ENCODE measurements at places on chromosomes 4 and X.

GRCh38 chr4:36385951-36386571 lies 104.6 kb downstream of the DTHD1 start:
- no peak for DNase-seq

DNA sequence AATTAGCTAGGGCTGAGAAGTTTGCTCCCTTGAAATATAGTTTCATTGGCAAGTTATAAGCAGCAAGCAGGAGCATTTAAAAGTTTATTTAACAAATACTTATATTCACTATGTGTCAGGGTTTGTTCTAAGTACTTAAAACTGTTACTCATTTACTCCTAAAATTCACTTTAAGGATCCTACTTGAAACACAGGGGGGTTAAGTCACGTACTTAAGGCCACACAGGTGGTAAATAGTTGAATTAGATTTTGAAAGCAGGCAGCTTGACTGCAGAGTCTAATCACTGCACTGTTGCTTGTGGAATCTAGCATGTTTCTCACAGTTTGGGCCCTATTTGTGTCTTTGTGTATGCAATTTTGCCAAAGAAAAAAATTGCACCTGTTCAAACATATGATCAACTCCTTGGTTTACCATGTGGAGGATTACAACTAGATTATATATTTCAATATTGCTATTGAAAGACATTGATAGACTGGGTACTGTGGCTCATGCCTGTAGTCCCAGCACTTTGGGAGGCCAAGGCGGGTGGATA lies 7.6 kb downstream of the SGMS2 start:
- DNase-seq = no peak

- DNase-seq = peak; percentile 67
Observed at GRCh38 chrX:24542756-24543155, 77.7 kb downstream of the PDK3 start.

GRCh38 chrX:81120936-81121371 lies 80.8 kb downstream of the HMGN5 start:
- peak; percentile 45 for DNase-seq

GRCh38 chr4:138910914-138911336 lies 104.7 kb upstream of the NOCT start:
- peak; percentile 96 for DNase-seq

GRCh38 chr4:42331040-42331439 lies 66.2 kb upstream of the SHISA3 start:
- DNase-seq = no peak

DNA sequence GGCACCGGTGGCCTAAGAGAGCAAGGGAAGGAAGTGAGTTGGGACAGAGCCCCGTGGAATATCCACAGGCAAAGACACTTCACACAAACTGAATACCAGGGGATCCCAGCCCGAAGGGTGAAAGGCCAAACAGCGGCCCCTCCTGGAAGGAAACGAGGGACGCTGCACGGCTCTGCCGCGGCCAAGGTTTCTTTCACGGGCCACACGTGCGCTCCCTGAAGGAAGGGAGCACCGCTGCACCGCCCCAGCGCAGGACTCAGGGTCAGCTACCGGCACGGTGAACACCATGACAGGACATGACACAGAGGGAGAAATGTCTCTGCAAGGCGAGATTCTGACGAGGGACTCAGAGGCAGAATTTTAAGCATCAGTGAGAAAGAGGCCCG lies 31.5 kb upstream of the GTPBP6 start:
- no peak for DNase-seq

DNA sequence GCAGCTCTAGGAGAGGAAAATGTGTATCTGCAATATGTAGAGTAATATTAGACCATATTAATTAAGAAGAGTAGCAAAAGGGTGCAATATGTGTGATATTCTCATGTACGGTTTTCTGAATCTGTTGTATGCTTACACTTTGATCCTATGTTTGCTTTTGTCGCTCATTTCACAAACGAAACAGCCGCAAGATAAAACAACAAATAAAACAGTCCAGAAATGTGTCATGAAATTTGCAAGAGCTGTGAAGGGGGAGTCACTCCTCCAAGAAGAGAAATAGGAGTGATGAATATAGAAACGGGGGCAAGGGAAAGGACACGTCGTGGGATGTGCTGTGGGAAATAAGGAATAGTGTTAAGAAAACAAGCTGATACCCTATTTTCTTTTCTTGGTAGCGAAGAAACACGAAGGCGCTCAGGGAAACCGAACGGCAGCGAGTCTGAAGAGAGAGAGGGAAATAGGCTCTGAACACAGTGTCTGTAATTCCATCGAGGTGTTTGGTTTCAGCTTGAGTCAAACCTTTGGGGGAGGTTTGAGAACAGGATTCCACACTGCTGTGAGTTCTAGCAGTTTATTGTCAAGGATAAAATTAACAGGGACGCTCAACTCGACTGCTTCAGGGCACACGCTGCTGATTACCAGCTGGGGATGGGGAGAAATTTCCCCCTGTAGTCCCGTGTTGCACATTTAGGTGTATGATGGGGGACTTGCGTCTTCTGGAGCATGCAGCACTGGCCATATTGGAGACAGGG lies 595.6 kb upstream of the TENM3 start:
- peak; percentile 24 for DNase-seq

- DNase-seq = no peak
Observed at GRCh38 chrX:1026263-1027015, 186.0 kb downstream of the CRLF2 start.

GRCh38 chr4:113482325-113482724 lies 279.2 kb downstream of the CAMK2D start:
- no peak for DNase-seq

DNA sequence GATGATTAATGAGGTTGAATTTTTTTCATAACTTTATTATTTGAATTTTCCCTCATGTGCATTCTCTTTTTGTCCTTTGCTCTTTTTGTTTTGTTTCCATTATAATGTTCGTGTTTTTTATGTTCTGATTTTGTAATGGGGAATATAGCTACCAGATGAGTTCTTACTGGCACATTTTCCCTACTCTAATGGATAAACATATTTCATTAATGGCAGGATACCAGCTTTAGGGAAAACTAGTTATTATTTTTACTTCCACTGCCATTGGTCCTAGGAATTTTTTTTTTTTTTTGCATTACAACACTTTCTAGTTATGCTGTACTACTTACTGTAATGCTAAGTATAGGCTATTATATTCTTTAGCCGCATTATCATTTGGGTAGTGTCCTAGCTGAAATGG lies 286.3 kb downstream of the SPRY1 start:
- DNase-seq = no peak

DNA sequence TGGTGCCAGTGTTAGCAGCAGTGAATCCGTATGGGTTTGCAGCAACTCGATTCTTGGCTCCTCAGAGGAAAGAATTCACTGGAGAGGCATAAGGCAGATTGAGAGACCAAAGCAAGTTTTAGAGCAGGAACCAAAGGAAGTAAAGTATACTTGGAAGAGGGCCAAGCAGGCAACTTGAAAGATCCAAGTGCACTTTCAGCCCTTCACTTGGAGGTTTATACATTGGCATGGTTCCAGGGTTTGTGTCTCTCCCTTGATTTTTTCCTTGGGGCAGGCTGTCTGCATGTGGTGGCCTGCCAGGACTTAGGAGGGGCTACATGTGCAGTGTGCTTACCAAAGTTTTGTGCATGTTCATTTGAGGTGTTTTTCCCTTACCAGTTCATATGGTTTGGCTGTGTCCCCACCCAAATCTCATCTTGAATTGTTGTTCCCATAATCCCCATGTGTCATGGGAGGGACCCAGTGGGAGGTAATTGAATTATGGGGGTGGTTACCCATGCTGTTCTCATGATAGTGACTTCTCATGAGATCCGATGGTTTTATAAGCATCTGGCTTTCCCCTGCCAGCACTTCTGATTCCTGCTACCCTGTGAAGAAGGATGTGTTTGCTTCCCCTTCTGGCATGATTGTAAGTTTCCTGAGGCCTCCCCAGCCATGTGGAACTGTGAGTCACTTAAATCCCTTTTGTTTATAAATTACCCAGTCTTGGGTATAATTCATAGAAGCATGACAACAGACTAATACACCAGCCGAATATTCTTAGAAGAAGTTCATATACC lies 86.2 kb upstream of the TSPAN5 start:
- peak; percentile 14 for DNase-seq

GRCh38 chr4:61239250-61239649 lies 39.1 kb downstream of the ADGRL3 start:
- no peak for DNase-seq

GRCh38 chr4:152778656-152779512 lies 646 bp downstream of the TIGD4 start:
- peak; percentile 18 for DNase-seq

- DNase-seq = peak; percentile 0
Observed at GRCh38 chrX:152220606-152221005, 82.2 kb upstream of the MAGEA10 start.

GRCh38 chrX:148670277-148670676 lies 169.9 kb downstream of the AFF2 start:
- DNase-seq = no peak

DNA sequence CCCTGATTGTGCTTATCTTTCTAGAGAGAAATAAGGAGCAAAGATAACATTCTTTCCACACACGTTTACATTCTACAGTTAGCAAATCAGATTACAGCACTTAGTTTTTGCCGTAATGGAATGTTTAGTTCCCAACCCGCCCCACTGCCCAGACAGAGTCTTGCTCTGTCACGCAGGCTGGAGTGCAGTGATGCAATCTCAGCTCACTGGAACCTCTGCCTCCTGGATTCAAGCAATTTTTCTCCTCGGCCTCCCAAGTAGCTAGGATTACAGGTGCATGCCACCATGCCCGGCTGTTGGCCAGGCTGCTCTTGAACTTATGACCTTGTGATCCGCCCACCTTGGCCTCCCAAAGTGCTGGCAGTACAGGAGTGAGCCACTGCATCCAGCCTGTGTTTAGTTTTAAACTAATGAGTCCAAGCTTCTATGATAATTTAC lies 8.4 kb upstream of the PRPS1 start:
- DNase-seq = peak; percentile 25

DNA sequence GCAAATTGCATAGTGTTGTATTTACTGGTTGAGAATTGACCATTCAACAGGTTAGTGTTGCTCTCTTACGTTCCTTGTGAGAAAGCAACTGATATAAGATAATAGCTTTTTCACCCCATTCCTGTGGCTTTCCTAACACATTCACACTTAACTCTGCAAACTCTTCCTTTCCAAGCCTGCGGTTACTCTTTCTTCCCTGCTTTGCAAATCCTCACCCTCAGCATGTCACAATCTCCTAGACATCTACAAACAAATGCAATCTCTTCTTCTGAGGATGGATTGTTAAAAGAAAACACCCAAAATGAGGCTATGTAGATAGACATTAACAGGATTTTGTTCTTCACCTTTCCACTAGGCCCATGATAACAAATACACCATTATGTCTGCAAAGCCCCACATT lies 771.7 kb upstream of the PCDH7 start:
- DNase-seq = no peak

- DNase-seq = peak; percentile 56
Observed at GRCh38 chr4:24912252-24913118, at the start of gene CCDC149. Gene CCDC149 (minus strand): TSS chr4:24913042. CDS start chr4:24912864, 178 bp downstream.

DNA sequence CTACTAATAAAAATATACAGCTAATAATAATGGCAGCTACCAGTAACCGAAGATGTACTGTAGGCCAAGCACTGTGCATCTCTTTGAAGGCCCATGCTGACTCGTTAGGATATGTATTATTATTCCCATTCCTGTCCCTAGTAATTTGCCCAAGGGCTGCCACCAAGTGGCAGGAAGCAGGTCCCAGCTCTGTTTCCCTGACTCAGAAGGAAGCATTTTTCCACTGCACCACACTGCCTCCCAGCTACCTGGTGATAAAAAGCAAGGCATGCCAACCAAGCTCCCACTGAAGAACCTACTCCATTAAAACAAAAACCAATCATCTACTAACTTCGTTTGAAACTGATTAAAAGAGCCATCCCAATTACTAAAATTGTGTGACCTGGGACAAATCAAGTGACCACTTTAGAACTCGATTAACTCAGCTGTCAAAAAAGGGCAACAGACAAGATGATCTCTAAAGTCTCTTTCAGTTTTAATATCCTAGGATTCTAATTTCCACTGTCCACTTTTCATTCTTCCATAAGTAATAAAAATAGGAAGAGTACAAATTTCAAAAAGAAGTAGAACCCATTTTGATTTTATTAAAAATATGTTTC lies 24.3 kb upstream of the PGM2 start:
- peak; percentile 58 for DNase-seq

Measured in fibroblast of pulmonary artery (primary cell).